ENCODE measurements at places on chromosomes 4 and X.

DNA sequence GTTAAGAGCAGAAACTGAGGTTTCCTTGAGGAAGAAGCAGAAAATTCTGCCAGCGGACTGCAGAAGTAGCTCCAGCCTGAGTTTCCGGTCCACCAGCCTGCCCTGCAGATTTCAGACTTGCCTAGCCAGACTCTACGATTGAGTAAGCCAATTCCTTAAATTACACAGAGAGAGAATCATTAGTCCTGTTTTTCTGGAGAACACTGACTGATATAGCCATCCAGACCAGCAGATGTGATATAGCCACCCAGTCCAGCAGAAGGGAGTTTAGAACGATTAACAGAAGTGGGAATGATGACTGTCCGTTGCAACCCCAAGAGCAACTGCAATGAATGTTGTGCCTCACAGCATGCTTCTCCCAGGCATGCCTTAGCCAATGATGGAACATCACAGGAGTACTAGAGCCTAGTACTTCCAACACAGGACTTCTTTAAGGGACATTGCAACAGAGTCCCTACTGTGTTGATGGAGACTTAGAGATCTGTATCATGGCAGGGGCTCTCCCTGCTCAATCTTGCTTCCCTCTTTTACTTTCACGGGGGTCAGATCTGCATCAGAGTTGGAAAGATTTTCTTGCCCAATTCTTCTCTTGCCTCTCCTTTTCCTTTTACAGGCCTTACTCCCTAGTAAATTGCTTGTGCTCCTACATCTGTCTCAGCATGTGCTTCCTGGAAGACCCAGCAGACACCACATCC is 264.6 kb upstream of the CLNK start:
- no peak for DNase-seq

DNA sequence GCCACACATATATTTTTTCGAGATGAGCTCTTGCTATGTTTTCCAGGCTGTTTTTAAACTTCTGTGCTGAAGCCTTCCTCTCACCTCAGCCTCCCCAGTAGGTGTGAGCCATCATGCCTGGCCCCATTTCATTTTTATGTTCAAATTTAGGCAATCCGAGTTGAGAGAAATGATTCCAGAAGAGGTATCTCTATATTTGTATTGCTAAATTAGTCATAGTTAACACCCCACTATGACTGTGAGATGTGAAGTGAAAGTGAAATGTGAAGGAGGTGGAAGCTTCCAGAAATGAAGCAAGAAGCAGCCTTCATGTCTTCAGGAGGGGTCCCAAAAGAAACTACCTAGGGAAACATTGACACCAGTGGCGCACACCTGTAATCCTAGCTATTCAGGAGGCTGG is 17.7 kb downstream of the APELA start:
- DNase-seq, result no peak

DNA sequence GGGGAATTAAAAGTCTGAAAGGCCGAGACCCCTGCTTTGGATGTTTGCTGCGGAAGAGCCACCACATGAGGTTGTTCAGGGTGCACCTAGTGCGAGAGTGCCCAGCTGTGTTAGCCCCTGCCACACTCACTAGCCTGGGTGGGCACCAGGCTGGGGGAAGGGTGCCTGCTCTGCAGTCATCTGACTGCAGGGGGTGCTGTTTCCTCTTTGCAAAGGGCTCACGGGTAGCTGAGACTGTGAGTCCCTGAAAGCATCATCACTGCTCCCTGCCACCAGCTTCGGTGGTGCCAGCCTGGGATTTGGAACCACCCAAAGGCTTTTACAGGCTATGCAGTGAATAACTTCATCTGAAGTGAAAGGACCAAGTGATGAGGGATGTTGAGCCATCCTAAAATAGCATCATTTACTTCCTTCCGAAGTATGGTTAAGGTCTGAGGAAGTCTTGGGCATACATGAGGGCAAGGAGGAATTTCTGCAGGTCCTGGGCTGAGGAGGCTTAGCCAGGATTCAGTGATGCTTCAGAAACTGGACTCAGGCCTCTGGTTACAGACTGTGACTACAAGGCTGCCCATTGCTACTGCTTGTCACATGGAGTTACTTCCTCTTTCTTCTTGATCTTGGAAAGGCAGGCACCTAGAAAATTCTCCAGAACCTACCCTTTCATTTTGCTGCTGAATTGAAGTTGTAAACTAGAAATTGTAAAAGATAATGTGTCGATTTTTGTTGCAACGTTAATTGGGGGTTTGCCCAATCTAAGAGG is 293.2 kb upstream of the PRPS2 start:
- DNase-seq, result no peak

DNA sequence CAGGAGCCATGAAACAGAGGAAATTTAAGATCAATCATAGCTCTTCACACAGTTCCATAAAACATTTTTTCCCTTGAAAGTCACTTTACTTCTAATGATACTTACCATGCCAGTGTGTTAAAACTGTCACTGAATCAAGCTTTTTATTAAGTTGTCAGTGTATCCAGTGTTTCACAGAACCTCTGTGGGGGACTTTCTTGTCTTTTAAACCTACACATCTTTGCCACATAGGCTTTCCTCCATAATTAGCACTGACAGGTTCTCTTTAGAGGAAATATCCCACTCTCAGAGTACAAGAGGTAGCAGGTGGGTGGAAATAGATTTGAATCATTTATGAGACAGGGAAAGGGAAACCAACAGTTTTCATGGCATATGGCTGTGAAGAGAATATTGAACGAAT is 25.8 kb upstream of the DYNLT3 start:
- DNase-seq, result no peak

DNA sequence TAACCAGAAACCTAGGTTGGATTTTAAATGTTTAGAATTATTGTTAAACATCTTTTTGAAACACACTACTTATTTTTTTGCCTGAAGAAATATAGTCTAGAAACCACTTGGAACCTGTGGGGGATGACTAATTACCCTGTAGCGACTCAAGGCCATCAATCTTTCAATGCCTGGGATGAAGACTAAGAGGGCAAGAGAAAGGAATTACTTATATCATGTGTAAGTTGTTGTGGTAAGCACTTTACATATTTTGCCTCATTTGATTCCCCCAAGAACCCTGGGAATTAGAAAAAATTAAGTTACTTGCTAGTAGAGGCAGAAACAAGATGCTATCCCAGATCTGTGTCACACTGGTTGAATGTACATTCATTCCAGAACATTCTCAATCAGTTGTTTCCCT is 170.9 kb upstream of the GRIA3 start:
- no peak for DNase-seq

DNA sequence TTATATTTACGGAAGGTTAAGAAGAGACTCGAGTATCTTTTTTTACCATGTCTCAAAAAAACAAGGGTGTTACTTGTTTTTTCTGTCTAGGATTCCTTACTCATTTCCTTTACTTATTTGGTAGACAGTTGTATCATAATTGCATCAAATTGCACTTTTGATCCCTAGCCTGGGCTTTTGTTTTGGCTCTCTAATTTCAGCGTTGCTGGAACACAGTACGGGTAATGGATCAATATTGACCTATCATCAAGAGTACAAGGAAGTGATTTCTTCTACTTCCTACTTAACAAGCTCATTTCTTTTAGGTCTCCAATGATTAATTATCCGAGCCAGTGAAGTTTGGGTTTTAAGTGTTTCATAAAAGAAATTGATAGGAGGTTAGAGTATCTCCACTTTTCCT is 16.8 kb downstream of the AIMP1 start:
- no peak for DNase-seq

GRCh38 chr4:110107866-110108265 is 90.5 kb downstream of the ELOVL6 start:
- no peak for DNase-seq

DNA sequence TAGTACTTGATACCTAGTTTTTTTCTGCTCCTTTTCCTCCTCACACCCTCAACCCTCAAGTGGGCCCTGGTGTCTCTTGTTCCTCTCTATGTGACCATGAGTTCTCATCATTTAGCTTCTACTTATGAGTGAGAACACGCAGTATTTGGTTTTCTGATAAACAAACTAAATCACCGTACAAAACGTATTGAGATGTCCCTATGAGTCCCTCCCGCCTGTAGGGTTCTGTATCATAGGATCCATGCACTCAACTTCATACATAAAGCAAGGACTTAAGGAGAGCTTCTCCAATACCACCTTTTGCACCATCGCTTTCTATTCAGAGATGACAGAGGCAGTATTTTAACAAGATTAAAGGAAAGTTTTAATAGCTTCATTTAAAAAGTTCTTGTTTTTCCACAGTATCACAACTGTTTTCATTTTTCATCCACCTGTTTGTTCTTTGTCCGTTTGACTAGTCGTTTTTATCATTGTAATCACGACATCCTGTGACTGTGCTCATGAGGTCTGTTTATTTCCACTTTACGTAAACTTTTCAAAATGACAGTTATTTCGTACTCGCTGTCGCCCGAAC is 457 bp upstream of the RAB9A start:
- DNase-seq, result no peak

GRCh38 chr4:38703635-38704034 is 39.6 kb downstream of the KLF3 start:
- DNase-seq, result no peak

GRCh38 chr4:64539234-64539849 is 130.1 kb upstream of the TECRL start:
- peak; percentile 46 for DNase-seq

DNA sequence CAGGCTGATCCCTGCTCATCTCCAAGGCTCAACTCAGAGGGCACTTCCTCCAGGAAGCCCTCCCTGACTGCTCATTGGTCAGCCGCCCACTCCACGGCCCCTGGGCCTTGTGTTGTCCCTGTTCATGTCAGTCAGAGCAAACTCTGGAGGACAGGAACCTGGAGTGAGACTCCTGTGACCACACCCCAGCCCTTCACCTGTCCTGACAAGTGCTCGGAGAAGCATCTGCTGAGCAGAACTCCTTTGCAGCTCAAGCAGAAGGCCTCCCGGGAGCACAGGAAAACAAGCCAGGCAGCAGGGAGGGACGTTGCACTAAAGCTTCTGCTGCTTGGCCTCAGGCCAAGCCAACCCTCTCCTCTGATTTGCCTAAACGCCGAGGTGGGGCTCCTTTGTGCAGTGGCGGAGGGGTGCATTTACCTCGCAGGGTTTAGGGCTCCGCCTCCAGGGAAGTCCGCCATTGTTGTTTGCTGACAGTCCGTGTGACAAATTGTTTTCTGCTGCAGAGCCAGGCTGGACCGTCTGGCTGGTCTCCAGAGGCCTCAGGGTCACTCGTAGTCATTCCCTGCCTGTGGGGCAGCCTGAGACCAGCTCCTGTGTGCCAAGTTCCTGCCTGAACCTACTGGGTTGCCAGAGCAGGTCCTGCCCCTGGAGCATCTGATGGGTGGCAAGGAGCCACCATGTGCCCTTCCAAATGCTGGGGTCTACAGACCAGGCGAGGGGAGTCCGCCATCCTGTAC is 61.8 kb downstream of the C4orf50 start:
- no peak for DNase-seq

DNA sequence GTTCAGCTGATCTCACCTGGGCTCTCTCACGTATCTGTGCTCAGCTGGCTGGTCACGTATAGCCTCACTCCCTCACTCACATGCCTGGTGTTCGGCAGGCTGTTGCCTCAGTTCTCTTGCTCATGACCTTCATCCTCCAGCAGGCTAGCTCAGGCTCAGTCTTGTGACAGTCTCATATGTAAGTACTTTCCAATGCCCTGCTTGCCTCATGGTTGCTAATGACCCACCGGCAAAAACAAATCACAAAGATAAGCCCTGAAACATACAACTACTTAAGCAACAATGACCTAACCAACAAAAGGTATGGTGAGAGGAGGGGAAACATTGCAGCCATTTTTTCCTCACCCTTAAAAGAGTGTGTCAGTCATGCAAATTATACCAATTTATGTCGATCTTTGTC is 25.0 kb downstream of the MEPE start:
- DNase-seq, result no peak

DNA sequence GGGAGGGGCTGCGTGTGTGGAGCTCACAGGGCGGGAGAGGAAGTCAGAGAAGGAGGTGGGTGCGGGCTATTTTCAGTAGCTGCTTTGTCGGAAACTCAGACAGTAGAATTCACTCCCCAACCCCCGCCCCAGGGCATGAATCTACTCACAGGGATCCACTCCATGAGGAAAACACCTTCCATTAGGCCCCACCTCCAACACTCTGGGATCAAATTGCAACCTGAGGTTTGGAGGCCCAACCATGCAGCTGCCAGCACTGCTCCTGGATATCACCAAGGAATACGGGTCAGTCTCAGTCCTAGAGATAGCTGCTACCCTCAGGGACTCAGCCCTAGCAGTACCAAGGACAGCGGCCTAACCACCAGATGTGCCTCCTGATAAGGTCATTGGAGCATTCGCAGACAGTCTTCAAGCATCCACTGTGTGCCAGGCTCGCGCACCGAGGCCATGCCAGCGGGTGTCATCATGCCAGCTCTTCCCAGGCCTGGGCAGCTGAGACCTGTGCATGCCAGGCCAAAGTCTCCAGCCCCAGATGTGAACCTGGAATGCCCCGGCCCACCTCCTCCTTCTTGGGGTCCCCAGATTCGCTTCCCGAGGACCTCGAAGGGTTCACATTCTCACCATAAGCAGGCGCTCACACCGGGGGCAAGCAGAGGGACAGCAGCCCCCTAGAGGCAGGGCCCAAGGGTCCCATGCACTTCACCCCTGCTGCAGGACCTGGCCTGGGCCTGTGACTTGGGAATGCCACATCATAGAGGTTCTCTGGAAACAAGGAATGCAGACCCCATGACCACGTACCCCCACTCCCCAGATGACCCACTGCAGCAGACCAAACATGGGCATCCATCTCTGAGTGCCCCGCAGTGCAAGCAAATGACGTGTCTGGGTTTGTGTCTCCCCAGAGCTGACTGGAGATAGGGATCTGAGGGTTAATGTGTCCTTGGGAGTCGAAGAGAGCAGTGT is 102.3 kb downstream of the ADRA2C start:
- peak; percentile 18 for DNase-seq

DNA sequence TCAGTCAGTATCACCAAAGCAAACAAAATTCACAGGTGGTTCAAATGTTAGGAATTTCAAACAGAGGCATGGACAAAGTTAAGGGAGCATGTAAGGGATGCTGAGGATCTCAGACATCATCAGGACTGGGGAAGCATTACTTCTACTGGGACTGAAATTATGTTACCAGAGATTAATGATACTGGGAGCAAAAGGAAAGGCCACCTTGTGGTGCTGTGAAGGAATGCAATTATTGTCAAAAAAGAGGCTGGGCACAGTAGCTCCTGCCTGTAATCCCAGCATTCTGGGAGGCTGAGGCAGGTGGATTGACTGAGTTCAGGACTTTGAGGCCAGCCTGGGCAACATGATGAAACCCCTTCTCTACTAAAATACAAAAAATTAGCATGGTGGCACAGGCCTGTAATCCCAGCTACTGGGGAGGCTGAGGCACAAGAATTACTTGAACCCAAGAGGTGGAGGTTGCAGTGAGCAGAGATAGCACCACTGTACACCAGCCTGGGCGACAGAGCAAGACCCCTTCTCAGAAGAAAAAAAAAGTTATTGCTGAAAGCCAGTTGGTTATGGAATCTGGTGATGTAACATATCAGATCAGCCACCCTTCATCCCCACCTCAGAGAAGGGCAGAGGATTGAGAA is 954.3 kb downstream of the PCDH7 start:
- DNase-seq, result no peak

- DNase-seq, result no peak
Observed at GRCh38 chrX:123918106-123918721, 43.3 kb upstream of the STAG2 start.

GRCh38 chr4:7169134-7169533 is 23.2 kb upstream of the SORCS2 start:
- DNase-seq, result no peak

GRCh38 chr4:173527103-173527891 is 2.7 kb downstream of the HAND2 start:
- no peak for DNase-seq

- no peak for DNase-seq
Observed at GRCh38 chr4:1210241-1210841, 38.0 kb upstream of the SPON2 start.

All from activated CD4-positive, alpha-beta T cell treated with anti-CD3 and anti-CD28 coated beads for 48 hours (primary cell).